MM.1S (cell line): ENCODE measurements at places on chromosomes 4 and X.

GRCh38 chrX:101040197-101040596 is 11.7 kb downstream of the TRMT2B start:
- no peak overlapping the region for H3K4me3 ChIP-seq
- no peak for DNase-seq
- no peaks in the 10 kb centered on the region for H3K36me3 ChIP-seq
- no peaks in the 10 kb centered on the region for H3K4me1 ChIP-seq

DNA sequence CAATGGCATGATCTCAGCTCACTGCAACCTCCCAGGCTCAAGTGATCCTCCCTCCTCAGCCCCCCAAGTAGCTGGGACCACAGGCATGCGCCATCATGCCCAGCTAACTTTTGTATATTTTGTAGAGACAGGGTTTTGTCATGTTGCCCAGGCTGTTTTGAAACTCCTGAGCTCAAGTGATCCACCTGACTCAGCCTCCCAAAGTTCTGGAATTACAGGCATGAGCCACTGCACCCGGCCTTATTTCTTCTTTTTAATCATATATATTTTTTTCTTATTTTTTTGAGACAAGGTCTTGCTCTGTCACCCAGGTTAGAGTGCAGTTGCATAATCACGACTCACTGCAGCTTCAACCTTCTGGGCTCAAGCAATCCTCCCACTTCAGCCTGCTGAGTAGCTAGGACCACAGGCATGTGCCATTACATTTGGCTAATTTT is 184.0 kb downstream of the TSPAN5 start:
- H3K4me1 ChIP-seq: no peaks in the 10 kb centered on the region
- no peak for DNase-seq
- no peaks in the 10 kb centered on the region for H3K27me3 ChIP-seq
- H3K4me3 ChIP-seq: no peak overlapping the region
- H3K36me3 ChIP-seq: no peaks in the 10 kb centered on the region

DNA sequence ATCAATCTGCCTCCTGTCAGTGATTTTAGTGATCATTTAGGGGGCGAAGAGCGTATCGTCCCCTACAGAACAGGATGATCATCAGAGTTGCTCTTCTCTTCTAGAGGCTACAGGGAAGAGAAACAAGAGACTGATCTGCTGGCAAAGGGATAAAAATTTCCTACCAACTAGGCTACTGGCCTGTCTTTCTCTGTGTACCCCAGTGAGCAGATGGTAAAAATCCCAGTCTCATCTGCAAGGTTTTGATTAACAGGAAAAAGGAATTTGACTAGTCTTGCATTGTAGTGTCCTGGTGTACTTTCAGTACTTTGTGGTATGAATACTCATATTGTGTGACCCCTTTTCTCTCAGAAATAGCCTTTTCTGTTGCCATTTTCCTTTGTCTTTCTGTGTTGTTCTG is 21.8 kb upstream of the AADAT start:
- no peaks in the 10 kb centered on the region for H3K27me3 ChIP-seq
- no peak overlapping the region for H3K4me3 ChIP-seq
- no peaks in the 10 kb centered on the region for H3K36me3 ChIP-seq
- no peak for DNase-seq

- peaks cover 13% of the 10 kb centered on the region for H3K4me1 ChIP-seq
- no peaks in the 10 kb centered on the region for H3K36me3 ChIP-seq
- H3K27me3 ChIP-seq: no peaks in the 10 kb centered on the region
- peak overlapping the region; percentile 44 for H3K4me3 ChIP-seq
- H3K27ac ChIP-seq: peak overlapping the region; percentile 96
Observed at GRCh38 chrX:9339603-9340491, 125.0 kb upstream of the TBL1X start.

- DNase-seq: peak; percentile 97
- no peaks in the 10 kb centered on the region for H3K27me3 ChIP-seq
- peak within 1 kb of the TSS; percentile 75 for H3K27ac ChIP-seq
- H3K36me3 ChIP-seq: no peaks in the 10 kb centered on the region
- H3K4me1 ChIP-seq: peaks cover 8% of the 10 kb centered on the region
Observed at GRCh38 chr4:86359944-86360478, at the start of gene MAPK10. Gene MAPK10, minus strand, starts transcription at chr4:86360053.

GRCh38 chr4:83591056-83591455 is 55.1 kb downstream of the GPAT3 start:
- no peaks in the 10 kb centered on the region for H3K36me3 ChIP-seq
- H3K4me3 ChIP-seq: no peak overlapping the region
- no peaks in the 10 kb centered on the region for H3K4me1 ChIP-seq
- no peaks in the 10 kb centered on the region for H3K27me3 ChIP-seq
- no peak overlapping the region for H3K27ac ChIP-seq
- DNase-seq: no peak

- H3K4me3 ChIP-seq: no peak overlapping the region
- H3K27me3 ChIP-seq: no peaks in the 10 kb centered on the region
- no peak for DNase-seq
- no peaks in the 10 kb centered on the region for H3K36me3 ChIP-seq
Observed at GRCh38 chrX:21800344-21800770, 39.1 kb upstream of the MBTPS2 start.

GRCh38 chr4:76740192-76740591 is 157.8 kb downstream of the SOWAHB start:
- no peaks in the 10 kb centered on the region for H3K27me3 ChIP-seq
- no peak overlapping the region for H3K27ac ChIP-seq
- no peak for DNase-seq
- H3K4me1 ChIP-seq: peaks cover 11% of the 10 kb centered on the region

DNA sequence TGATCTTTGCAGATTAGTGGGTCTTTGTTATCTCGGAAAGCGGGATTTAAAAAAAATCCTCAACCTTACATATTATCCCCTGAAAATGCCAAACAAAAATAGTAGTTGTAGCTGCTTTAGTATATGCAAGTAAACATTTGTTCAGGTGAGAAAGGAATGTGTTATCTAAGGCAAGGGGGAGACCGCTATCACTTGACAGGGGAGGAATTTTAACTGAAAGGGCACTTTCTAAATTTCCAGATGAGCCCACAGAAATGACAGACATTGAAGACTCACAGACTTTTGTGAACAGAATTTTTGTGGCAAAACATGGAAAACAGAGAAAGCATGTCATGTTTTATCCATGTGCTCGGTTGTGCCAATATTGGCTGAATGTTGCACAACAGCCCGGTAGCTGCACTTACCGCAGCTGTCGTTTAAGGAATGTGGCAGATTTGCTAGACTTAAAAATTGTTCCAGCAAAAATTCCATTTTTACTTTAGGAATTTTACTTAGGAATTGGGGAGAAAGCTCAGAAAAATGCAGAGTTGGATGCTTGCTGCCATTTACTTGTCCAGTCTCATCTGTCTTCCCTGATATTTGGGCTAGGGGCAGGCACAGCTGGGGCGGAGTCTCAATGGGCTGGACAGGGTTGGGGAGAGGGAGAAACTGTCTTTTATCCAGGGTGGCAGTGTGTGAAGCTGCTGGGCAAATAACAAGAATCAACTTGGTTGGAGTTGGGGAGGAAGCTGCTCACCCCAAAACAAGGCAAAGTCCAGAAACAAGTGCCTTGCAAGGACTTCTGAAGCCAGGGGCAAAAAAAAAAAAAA is 94.6 kb upstream of the RPS6KA3 start:
- H3K4me3 ChIP-seq: no peak overlapping the region
- H3K36me3 ChIP-seq: no peaks in the 10 kb centered on the region
- no peaks in the 10 kb centered on the region for H3K27me3 ChIP-seq

DNA sequence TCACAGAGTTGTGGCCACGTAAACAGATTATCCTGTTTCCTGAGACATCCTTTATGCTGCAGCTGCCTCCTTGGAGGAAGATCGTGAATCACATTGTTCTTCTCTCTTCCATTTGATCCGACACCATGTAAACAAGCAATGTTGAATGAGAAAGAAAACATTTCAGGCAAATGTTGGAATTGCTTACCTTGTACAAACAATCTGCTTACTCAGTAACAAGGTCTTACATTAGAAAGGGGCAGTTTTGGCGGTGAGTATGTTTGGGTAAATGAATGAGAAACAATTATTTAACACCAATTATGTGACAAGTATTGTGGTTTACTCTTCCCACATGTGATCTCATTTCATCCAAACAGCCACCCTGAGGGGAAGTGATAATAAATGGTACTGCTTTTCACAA is 637.8 kb downstream of the RAB28 start:
- H3K4me3 ChIP-seq: no peak overlapping the region
- no peak for DNase-seq
- H3K27me3 ChIP-seq: no peaks in the 10 kb centered on the region
- no peaks in the 10 kb centered on the region for H3K4me1 ChIP-seq
- H3K27ac ChIP-seq: no peak overlapping the region
- no peaks in the 10 kb centered on the region for H3K36me3 ChIP-seq

DNA sequence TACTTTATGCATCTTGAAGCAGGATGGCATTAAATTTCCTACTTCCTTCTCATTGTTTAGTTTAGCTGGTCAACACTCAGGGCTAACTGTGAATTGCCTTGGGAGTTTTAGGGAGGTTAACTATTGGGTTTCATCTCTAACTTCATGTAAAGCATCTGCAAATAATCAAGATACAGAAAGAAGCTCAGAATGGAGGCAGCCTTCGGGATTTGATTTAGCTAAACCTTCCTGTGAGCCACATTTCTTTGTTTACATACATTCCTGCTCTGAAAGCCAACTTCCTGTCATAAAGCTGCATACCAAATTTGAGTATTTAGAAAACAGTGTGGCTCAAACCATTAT is 131.7 kb upstream of the PCDH18 start:
- H3K4me1 ChIP-seq: no peaks in the 10 kb centered on the region
- no peak overlapping the region for H3K27ac ChIP-seq
- H3K27me3 ChIP-seq: no peaks in the 10 kb centered on the region
- DNase-seq: no peak
- H3K36me3 ChIP-seq: no peaks in the 10 kb centered on the region

GRCh38 chrX:129361576-129361975 is 161.7 kb downstream of the SMARCA1 start:
- H3K4me3 ChIP-seq: no peak overlapping the region
- no peak for DNase-seq

DNA sequence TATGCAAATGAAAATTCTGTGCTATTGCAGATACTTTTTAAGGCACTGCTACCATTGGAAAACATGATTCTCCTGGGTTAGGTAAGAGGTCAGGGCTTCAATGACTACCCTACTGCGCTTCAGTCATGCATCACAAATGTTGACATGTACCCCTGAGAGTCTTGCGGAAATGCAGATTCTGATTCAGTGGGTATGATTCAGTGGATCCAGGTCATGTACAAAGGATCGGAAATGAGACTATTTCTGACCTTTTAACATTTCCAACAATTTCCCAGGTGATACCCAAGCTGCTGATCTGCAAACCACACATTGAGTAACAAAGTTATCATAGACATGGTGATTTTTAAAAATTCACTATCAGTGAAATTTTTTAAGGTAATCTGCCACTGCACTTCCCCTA is 62.6 kb downstream of the DDX53 start:
- H3K27me3 ChIP-seq: no peaks in the 10 kb centered on the region
- no peaks in the 10 kb centered on the region for H3K4me1 ChIP-seq
- no peak overlapping the region for H3K27ac ChIP-seq
- DNase-seq: no peak

GRCh38 chrX:133994576-133994975 is 9.2 kb upstream of the GPC3 start:
- no peak for DNase-seq
- H3K4me3 ChIP-seq: no peak overlapping the region
- H3K4me1 ChIP-seq: no peaks in the 10 kb centered on the region
- no peak overlapping the region for H3K27ac ChIP-seq

GRCh38 chrX:33686105-33686504 is 446.0 kb downstream of the FAM47A start:
- no peak overlapping the region for H3K27ac ChIP-seq
- no peak for DNase-seq
- H3K36me3 ChIP-seq: no peaks in the 10 kb centered on the region
- H3K27me3 ChIP-seq: no peaks in the 10 kb centered on the region
- no peak overlapping the region for H3K4me3 ChIP-seq
- H3K4me1 ChIP-seq: no peaks in the 10 kb centered on the region
